ENCODE measurements at places on chromosomes 4 and X.

DNA sequence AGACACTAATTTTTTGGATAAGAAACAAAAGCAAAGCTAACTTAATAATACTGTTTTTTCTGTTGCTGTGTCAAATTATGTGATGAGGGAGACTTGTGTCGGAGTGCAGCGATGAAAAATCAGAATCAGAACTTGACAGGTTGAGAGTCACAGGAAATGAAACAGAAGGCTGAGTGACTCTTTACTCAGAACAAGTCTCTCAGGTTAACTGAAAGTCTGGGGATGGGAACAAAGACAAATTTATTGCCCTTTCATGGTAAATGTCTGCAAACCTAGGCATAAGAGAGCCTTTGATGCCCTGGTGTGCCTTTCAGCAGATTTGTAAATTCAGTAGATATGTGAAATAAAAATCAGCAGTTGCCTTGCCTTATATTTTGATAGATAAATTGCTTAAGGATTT, 96.0 kb downstream of the ADGRL3 start:
- no peak for DNase-seq

- DNase-seq, result no peak
These were observed 1.6 kb downstream of the PCDH10 start for GRCh38 chr4:133150486-133151340.

GRCh38 chr4:54493862-54494261, 163.9 kb upstream of the KIT start:
- DNase-seq, result peak; percentile 55

GRCh38 chrX:3699821-3700381, 13.5 kb downstream of the PRKX start:
- no peak for DNase-seq

DNA sequence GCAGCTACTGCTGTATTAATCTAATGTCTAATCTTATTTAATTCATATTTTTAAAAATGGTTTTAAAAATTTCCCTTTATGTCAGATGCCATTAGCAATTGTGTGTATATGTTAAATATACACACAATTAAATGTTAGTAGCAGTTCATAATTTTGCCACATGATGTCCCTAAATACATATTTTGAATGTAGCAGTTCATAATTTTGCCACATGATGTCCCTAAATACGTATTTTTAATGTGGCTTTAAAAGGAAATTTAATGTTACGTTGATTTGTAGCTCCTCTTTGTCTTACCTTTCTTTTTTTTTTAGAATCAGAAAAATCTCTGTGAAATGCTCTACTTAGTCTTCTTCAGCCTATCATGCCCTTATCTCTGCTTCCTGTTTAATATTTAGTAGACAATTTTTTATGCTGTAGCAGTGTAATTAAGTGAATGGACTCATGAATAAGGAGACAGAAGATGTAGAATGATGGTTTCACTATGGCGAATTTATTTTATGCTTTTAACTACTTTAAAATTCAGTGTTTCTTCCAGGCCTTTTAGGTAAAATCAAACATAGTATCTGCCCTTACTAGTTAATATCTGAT, 26.1 kb downstream of the RBM46 start:
- no peak for DNase-seq

DNA sequence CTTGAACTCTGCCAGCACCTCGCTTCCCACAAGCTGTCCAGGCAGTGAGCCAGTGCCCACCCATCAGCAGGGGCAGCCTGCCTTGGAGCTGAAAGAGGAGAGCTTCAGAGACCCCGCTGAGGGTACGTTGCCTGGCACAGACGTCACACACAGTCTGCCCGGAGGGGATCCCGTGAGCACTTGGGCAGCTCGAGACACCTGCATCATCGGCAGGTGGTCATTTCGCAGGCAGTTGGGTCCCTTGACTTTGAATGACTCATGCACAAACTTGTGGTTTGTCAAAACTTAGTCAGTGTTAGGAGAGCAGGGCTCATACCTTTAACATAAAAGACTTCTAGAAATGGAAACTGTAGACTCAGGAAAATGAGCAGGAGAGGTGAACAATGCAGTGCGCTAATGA, 9.9 kb downstream of the TACC3 start:
- no peak for DNase-seq

- no peak for DNase-seq
These were observed 4.2 kb downstream of the PGM2 start for GRCh38 chr4:37830640-37831039.

- no peak for DNase-seq
These were observed 41.8 kb downstream of the CLCN3 start for GRCh38 chr4:169662206-169662605.

- no peak for DNase-seq
These were observed 13.4 kb upstream of the STK32B start for GRCh38 chr4:5037553-5038551.

DNA sequence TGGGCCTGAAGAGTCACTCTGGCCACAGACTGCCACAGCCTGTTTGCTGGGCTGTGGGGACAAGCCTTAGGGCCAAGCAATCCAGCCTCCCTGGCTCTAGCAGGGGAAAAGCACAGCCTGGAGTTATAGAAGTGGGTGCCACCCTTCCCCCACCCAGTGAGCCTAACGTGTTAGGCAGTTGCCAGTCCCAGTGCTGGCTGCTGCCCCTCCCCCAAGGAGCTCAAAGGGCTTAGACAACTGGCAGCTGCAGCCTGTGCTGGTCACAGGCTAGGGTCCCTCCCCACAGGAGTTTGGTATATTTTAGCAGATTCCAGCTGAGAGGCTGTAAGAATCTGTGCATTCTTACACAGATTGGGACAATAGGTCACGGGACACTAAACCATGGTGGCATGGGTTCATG, 370.3 kb upstream of the FGF16 start:
- no peak for DNase-seq

DNA sequence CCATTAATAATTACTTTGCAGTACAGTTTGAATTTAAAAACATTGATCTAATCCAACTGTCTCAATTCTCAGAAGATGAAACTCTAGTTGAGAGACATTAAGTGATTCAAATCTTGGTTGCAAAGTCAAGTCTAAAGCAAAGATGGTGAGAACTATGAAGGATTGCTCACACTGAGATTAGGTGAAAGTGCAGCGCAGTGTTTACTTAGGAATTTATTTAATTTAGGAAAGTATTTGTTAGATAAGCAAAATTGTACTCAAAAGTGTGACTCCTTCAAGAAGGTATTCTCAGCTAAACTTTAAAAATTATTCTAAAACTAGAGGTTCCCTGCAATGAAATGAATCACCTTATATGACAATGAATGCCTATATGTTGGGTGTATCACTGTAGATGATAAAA, 454.9 kb downstream of the PDGFC start:
- DNase-seq, result no peak

GRCh38 chrX:140501321-140501720, 3.5 kb downstream of the SOX3 start:
- no peak for DNase-seq

DNA sequence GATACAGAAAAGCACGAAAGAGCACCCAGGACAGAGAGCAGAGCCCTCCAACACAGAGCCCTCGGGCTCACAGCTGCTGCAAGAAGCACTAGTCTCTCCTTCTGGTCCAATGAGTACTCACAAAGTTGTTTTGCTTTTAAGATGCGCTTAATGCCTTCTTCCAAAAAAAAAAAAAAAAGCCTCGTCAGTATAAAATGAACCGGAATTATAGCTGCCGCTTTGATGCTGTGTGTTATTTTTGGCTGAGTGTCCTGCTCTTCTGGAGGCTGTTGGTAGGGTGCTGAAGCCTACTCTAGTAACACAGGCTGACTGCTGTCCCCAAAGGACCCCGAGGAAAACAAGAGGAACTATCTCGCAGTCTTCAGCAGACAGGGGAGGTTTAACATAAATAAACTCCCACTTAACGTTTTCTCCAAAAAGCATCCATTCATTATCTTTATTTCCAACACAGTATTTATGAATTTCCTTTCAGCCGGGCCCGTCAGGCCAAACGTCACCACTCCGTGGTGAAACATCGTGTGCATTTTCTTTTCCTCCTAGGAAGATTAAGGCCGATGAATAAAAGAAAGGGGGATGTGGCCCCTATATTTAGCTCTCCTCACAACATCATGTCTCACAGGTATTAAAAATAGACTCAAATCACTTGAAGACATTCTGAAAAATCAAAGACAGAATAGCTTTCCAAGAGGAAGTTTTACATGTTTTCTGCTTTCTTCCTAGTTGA, 213.7 kb upstream of the PPARGC1A start:
- no peak for DNase-seq

- no peak for DNase-seq
These were observed 16.4 kb downstream of the MMAA start for GRCh38 chr4:145635630-145636029.

GRCh38 chr4:7240306-7240705, 48.0 kb downstream of the SORCS2 start:
- DNase-seq, result no peak

DNA sequence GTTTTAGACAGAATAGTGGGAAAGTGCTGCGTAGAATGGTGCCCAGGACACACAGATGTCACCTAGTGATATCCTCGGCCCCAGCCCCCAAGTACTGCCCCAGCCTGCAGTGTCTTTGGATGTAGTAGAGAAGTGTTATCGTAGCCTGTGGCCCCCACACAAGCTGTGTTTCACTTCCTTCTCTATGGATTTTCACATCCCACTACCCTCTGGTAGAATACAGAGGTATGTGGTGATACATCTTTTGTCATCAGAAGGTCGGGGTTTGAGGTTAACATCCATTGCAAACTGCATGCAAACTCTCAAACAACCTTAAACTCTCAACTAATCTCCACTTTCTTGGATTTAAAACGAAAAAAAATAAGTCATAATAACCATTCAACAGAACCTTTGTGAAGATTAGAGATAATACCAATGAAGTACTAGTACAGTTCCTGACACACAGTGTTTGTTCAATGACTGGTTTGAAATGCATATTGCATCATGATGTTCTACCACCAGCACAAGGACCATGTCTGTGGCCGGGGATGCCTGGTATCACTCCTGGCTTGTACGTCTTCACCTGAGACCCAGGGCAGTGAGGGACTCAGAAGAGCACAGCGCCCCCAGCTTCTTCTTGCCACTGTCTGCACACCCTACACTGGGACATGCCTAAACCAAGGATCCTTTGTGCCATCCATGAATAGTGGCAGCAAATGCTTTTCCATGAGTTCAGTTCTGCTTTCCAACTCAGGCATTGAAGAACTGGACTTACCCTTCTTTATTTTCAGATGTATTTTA, 267.3 kb downstream of the DCTD start:
- no peak for DNase-seq
